H7 (cell line): ENCODE measurements at places on chromosomes 7 and 10.

GRCh38 chr10:16953270-16953669 is 136.0 kb upstream of the RSU1 start:
- no peak for DNase-seq

GRCh38 chr10:70598857-70599295 is 3.7 kb downstream of the PRF1 start:
- DNase-seq: no peak

- no peak for DNase-seq
Observed at GRCh38 chr10:82910301-82910700, 1035.3 kb downstream of the NRG3 start.

- DNase-seq: no peak
Observed at GRCh38 chr7:132956556-132956955, 125.3 kb downstream of the CHCHD3 start.

GRCh38 chr10:87619705-87620104 is 40.0 kb upstream of the PAPSS2 start:
- no peak for DNase-seq

- peak; percentile 52 for DNase-seq
Observed at GRCh38 chr7:134129856-134130523, 2.9 kb downstream of the LRGUK start.

DNA sequence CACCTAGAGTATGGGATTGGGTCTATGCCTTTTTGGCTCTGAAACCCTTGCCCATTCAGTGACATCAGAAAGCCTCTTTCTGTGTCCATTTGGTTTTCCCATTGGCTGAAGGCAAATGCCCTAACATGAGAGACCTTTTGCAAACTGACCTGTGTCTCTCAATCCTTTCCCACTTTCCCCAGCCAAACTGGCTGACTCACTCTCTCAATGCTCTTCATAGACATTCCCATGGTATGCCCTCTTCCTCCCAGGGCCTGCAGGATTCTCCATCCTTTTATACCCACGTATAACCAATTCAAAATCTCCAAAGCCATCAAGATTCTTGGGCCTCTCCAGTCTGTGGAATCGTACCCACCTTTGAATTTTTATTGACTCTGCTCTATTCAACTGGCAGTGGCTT is 563.3 kb downstream of the GATA3 start:
- no peak for DNase-seq

DNA sequence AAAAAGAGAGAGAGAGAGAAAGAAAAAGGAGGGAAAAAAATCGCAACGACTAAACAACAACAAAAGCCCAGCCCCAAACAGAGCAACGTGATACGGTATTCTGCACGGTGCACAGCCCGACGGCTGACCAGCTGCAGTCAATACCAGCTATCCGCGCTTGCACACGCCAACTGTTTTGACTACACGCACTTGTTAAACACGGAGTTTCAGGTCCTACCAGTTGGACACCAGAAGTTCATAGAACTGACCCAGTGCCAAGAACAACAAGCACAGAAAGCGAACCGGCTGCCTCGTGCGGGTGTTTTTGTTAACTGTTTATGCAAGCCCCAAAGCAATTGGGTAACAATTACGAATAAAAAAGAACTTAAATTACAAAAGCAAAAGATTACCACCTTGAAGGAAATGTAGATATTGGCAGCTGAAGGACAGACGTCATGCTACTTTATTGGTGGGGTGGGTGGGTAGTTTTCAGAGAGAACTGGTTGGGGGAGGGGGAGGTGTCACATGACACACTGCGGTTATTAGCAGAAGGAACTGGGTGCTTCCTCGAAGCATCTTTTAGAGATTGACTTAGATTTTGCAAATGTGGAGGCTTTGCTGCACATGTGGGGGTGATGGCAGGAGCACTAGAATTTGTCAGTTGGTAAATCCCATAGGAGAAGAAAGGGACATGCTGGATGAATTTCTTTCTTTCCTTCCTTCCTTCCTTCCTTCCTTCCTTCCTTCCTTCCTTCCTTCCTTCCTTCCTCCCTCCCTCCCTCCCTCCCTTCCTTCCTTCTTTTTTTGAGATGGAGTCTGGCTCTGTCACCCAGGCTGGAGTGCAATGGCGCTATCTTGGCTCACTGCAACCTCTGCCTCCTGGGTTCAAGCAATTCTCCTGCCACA is 110.6 kb upstream of the EFCAB10 start:
- no peak for DNase-seq

- no peak for DNase-seq
Observed at GRCh38 chr10:110057456-110057855, 49.7 kb downstream of the ADD3 start.

GRCh38 chr7:78770422-78771410 is 682.8 kb downstream of the MAGI2 start:
- peak; percentile 53 for DNase-seq

DNA sequence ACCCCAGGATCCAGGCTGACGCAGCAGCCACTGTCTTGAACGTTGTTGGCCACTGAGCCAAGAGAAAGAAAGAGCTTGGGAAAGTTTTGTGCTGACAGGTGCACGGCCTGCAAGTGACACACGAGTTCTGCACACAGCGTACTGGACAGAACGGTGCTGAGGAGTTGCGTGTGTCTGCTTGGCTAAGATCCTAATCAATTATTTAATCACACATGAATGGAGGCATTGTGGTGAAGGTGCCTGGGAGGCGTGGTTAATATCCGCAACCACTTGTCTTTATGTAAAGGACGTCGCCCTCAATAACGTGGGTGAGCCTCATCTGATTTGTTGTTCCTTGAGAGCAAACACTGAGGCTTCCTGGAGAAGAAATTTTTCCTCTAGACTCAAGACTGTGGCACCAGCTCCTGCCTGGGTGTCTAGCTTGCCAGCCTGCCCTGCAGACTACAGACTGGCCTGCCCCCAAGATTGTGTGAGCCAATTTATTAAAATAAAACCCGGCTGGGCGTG is 16.6 kb upstream of the GNA12 start:
- no peak for DNase-seq

- no peak for DNase-seq
Observed at GRCh38 chr10:85655411-85655810, 711.2 kb downstream of the GRID1 start.

DNA sequence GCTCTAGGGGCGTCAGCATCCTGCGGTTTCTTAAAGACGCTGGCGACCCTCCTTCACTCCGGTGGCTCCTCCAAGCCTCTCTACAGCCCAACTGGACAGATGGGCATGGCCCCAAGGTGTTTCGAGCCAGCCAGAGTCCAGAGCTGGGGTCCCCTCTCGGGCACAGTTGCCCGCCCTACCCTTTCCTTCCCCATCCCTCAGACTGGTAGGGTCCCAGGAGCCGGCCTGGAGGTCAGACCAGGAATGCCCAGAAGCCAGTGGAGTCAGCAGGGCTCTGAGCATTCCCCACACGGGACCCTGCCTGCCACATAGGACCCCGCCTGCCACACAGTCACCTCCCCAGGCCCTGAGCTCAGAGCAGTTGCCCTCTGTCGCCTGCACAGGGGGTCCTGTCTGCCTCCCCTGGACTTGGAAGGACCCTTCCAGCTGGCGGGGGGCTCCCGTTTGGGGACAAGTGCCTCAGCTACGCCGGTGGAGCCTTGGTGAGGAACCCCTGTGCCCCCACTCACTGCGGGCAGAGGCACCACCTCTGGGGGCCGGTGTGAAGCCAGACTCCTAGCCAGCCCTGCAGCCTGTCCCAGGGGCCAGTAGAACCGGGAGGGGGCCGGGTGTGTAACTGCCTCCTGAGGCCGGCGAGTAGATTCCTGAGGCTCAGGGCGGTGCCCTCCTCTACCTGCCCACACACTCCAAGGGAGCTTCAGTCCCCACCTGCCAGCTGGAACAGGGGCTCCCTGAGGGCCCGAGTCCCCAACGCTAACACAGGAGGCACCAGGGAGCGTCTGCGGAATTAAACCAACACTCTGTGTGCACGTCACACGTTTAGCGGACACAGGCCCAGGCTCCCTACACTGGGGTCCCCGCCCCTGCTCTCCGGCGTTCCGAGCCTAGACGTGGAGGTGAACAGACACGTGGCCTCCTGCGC is 19.4 kb upstream of the PDGFA start:
- peak; percentile 79 for DNase-seq

- DNase-seq: no peak
Observed at GRCh38 chr7:51033727-51034520, 251.2 kb upstream of the GRB10 start.

DNA sequence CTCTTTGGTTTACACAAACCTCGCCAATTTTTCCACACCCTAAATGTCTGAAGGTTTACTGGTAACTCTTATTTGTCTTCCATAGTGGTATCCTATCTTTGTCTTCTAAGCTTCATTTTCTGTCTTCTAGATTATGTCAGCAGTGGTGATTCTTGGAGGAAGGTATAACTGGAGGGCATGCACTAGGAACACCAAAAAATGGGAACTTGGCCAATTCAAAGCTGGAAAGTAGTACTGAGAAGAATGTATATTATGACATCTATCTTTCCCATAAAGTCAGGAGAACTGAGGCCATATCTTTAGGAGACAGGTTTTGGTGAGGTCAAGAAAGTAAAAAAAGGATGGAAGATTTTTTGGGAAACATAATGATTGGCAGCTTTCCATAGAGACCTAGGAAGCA is 113.3 kb downstream of the CPEB3 start:
- DNase-seq: no peak

DNA sequence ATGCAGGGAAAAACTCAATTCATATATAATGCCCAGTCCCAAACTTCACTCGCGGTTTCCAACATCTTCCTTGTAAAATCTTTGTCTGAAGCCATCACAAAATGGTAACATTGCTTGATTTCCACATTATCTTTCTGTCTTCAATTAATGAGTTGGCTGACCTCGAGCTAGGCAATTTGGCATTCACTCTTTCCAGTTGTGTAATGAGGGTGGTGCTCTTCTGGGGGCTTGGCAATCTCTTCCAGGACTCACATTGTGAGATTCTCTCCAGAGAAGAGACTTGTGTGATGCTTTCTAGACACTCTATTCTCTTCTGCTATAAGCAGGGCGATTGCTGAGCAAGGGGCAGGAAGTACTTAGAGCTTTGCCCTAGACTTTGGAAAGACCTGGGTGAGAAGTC is 179.5 kb downstream of the JCAD start:
- no peak for DNase-seq

DNA sequence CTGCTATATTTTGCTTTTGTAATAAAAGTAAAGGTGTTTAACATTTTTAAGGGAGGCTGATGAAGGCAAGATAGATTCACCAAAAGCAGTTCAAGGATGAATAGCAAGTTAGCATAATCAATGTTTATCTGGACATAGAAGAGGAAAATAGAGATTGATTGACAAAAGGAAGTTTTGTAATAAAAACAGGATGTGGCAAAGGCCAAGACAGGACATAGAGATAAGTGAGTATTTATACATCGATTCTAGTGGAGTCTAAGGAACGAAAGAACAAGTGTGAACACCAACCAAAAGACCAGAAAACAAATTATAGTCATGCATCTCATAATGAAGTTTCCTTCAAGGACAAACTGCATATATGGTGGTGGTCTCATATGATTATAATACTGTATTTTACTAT is 123.8 kb downstream of the CCDC71L start:
- DNase-seq: no peak

DNA sequence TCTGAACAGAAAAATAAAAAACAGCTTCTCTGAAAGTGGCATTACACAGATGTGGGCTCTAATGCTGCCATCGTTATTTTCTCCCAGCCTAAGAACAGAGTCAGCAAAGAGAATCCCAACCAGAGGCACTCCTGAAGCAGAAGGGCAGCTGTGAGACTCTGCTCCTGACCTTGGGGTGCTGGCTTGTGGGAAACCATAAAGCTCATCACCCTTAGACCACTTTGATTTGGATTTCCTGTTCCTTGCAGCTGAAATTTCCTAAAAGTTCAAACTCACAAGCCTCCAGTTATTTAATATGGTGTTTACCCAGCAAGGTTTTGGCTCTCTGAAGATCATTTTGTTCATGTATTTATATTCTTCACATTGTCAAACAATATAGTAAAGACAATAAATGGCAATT is 814.8 kb downstream of the TNS3 start:
- DNase-seq: no peak

GRCh38 chr10:13068071-13068470 is 31.9 kb upstream of the OPTN start:
- DNase-seq: no peak

GRCh38 chr10:96440361-96441292 is 73.1 kb downstream of the TLL2 start:
- no peak for DNase-seq

GRCh38 chr10:133012573-133013359 is 70.4 kb upstream of the CFAP46 start:
- no peak for DNase-seq

DNA sequence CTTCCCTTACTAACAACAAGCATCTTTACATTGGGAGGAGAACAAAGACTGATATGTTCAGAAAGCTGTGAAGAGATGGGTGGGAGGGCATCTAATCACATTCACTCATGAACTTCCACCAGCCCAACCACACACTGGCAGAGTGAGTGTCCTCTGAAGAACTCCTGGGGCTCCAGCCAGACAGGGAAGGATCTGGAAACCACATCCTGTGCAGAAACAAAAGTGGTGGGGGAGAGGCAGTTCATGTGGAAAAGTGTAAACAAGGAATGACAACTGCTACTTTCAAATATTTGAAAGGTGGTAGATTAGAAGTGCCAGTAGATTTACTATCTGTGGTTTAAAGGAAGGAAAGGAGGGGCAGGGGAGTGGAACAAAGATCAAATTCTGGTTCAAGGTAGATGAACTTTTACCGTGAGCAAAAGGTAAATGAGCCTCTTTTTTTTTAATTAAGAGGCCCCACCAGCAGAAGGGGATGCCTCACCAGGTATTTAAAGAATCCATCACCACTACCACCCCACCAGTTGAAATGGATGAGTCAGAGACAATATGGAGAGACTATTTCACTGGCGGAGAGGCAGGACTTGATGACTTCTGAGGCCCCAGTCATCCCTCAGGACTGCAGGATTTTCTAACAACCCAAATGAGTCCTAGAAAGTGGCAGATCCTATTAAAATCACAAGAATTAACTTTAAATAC is 34.5 kb downstream of the GOT1 start:
- no peak for DNase-seq

- DNase-seq: peak; percentile 48
Observed at GRCh38 chr7:90596671-90597562, 796 bp downstream of the CDK14 start.

- DNase-seq: no peak
Observed at GRCh38 chr7:14635955-14636354, 266.6 kb downstream of the DGKB start.

DNA sequence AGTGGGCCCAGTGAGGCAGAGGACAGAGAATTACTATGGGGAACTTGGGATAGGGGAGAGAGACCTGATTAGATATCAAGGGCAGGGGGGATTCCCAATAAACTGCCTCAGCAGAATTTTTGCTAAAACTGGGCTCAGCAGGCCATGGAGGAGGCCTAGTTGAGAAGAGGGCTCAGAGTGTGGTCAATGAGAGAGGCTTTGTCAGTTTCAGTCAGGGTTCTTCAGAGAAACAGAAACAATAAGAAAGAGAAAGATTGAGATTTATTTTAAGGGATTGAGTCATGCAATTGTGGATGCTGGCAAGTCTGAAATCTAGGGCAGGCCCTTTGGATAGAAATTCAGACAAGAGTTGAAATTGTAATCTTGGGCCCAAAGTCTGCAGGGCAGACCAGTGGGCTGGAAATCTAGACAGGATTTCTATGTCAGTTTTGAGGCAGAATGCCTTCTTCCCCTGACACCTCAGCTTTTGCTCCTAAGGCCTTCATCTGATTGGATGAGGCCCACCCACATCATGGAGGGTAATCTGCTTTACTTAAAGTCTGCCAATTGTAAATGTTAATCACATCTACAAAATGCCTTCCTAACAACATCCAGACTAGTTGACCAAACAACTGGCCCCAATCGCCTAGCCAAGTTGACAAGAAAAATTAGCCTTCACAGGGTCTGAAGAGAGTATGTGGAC is 33.5 kb upstream of the CCSER2 start:
- no peak for DNase-seq

- peak; percentile 93 for DNase-seq
Observed at GRCh38 chr7:142866361-142867096, 11.7 kb downstream of the EPHB6 start.

- DNase-seq: peak; percentile 90
Observed at GRCh38 chr10:11881477-11882417, 58.6 kb downstream of the PROSER2 start.
